ENCODE measurements at places on chromosomes 12 and 14.

GRCh38 chr14:102318781-102319276 lies 717 bp upstream of the ZNF839 start:
- no peak for DNase-seq

DNA sequence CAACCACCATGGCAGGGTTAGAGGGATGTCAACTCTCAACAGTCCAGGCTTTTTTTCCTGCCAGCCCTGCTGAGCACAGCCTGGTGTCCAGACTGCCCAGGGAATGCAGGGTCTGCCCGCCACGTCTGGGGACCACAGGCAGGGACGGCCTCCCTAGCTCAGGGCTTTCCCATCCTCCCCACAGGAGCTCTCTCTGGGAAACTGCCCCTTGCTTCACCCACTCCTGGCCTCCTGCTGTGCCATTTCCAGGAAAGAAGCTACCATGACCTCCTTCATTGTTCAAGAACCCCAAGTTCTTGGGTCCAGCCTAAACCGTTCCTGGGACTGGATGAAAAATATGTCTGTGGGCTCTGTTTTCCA lies 4.8 kb downstream of the SCNN1A start:
- no peak for DNase-seq

- no peak for DNase-seq
These were observed 20.2 kb downstream of the FBXL14 start for GRCh38 chr12:1573960-1574864.

DNA sequence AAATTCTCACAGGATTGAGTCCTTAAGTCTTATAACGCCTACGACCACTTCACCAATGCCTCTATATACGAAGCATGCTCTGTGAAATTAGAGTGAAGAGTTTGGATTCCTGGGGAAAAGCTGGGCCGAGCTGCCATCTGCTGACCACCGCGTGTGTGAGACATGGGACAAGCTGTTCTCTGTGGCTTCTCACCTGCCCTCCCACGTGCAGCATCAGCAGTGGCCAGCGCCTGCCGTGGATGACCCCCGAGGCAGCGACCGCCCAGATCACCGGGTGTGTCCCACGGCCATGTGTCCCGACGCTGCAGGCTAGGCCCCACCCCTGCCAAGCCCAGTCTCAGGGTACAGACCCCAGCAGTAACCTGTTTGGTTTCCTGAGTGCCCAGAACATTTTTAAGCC lies 21.6 kb upstream of the GOLGA3 start:
- DNase-seq = no peak

DNA sequence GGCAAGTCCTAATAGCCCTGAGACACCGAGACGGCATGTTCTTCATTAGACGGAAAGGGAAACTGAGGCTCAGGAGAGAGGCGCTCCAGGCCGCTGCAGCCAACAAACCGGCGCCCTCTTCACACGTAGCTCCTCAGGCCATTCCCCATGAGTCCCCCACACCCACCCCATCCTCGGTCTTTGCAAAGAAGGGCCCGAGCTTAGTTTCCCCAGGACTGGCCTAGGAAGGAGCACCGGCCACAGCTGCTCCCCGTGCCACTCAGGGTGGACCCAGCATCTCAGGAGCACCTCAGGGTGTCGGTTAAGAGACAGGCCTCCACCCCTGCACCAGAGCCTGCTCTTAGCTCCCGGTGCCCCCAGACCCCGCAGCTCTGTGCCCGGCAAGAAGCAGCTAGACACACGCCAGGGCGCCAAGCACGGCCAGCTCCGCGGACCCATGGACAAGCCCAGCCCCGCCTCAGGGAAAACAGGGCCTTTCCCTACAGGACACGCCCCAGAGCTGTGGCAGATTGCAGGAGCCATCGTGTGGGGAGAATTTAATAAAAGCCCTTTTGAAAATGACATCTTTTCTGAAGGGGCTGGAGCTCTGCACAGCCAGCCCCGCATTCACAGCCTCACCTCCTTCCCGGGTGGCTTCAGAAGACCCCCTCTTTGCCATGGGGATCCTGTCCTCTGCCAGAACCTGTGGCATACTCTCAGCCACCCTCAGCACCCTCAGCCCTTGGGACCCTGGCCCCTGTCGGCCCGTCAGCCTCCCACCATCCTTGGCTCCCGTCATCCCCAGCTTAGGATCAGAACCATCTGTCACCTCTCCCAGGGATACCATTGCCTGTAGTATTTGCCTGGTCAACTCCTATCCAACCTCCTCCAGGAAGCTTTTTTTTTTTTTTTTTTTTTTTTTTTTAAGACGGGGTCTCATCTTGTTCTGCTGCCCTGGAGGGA lies 59.7 kb downstream of the LGMN start:
- DNase-seq = no peak

- DNase-seq = no peak
These were observed 152.2 kb downstream of the ETV6 start for GRCh38 chr12:11801643-11802042.

DNA sequence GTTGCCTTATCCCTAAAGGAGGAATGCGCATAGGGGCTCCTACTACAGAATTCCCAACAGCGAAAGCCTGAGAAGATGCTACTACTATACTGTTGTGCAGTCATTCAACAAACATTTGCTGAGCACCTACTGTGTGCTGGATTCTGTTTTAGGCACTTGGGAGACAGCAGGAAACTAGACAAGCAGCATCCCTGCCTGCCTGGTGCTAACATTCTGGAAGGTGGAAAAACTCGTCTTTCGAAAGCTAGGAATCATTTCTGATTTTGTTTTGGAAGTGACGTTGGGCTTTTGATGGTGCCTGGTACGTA lies 131.5 kb upstream of the NCOR2 start:
- DNase-seq = no peak

DNA sequence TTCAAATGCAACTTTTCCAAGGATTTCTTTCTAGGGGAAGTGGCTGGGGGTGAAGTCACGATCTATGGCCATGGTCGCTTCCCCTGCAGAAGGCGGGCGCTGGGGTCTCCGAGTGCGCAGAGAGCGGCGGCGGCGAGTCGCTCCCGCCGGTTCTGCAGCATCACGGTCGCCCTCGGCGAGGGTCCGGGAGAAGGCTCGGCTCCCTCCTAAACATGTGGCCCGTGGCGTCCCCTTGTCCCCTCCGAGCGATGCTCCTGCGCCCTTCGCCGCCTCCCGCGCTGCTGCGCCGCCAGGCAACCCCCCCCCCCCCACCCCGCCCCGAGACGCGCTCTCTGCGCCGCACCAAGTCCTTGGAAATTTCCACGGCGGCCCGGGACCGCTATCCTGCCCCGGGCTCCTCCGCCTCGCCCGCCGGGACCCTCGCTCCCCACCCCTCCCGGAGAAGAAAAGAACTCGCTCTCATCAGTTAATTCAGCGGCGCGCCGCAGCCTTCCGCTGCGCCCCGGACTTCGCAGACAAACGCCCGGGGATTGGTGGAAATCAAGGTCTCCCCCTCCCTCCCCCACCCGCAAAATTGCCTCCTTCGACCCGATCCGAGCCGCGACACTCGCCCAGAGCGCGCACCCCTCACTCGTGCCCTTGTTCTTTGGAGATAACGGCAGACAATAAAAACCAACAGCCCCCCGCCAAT lies at the start of gene ST8SIA1:
Gene ST8SIA1 (minus strand): TSS at position 298 of the 691 bp plus-strand sequence. CDS start 475 bp downstream, outside the sequence.
- DNase-seq = peak; percentile 29

DNA sequence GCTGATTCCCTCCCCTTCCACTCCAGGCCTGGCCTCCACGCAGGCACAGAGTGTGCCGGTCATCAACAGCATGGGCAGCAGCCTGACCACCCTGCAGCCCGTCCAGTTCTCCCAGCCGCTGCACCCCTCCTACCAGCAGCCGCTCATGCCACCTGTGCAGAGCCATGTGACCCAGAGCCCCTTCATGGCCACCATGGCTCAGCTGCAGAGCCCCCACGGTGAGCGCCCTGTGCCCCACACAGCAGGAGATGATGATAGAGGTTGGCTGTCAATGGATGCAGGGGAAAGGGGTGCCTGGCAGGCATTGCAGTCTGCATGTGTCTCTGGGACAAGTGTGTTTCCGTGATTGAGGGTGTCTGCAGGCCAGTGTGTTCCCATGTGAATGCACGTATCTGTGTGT lies 18.8 kb downstream of the C12orf43 start:
- no peak for DNase-seq

DNA sequence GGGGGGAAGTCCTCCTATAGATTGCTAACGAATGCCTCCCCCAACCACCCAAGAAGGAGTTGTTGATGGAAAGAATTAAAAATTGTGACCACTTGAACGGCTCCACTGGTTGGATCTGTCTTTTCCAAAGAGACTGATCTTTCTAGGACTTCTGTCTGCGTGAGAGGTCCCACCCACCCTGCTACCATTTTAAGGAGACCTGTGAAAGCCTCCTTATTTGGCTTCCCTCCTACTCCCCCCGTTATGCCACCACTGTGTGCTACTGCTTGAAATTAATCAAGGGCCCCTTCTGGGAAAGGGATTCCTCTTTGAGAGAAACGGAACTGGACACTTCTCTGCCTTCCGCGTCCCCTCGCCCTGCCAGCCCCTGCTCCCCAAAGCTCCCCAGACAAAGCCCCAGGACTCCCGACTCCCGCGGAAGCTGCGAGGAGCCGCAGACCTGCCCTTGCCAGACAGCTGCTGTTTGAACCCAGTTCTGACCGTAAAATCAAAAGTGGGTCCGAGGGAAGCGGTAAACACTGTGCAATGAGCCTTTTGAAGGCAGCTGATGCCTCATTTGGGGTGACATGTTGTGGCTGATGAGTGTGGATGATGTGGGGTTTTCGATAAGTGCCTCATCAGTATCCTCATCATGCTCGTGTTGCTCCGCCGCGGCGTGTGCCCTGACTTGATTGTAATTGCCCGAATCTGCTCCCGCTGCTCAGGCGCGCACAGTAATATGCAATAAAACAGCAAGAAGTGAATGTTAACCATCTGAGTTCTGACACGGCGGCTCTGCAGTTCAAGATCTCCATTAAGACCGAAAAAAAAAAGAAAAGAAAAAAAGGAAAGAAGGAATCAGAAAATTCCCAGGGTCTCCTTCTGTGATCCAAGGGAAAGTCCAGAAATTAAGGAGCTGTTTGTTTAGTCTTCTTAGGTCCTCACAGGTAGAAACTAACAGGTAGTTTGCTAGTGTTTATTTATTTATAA lies 48.2 kb downstream of the MBIP start:
- no peak for DNase-seq

- no peak for DNase-seq
These were observed 129.7 kb downstream of the CHST11 start for GRCh38 chr12:104586351-104586919.

DNA sequence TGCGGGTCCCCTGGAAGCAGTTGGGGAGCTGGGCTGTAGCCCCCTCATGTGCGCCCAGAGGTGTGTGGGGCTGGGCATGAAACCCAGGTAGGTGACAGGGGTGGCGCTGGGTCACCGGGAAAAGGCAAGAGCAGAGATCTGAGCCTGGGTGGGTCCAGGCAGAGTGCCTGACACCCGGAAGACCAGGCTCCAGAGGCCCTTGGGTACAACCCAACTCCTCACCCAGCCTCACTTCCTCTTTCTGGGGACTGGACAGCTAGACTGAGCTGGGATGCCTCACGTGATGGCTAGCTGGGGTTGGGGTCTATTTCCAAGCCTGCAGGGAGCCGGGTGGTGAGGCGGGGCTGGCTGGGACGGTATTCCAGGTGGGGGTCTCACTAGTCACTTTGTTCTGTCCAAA lies 16.3 kb upstream of the CYP46A1 start:
- DNase-seq = no peak

DNA sequence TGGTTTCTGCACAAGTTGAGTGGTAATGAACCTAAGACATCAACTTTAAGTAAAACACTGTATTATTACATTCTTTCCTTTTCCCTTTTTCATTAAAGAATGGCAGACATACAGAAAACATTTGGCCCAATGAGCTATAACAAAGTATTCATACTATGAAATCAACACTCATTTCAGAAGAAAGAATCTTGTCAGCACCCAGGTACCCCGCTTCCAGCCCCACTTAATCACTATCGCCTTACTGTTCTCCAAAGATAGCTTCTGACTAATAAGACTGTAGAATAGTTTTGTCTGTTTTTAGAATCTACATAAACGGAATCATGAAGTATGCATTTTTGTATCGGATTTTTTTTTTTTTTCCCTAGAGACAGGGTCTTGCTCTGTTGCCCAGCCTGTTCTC lies 9.5 kb downstream of the CNTN1 start:
- DNase-seq = no peak

GRCh38 chr14:100079726-100080005 lies 14.4 kb downstream of the EVL start:
- no peak for DNase-seq

DNA sequence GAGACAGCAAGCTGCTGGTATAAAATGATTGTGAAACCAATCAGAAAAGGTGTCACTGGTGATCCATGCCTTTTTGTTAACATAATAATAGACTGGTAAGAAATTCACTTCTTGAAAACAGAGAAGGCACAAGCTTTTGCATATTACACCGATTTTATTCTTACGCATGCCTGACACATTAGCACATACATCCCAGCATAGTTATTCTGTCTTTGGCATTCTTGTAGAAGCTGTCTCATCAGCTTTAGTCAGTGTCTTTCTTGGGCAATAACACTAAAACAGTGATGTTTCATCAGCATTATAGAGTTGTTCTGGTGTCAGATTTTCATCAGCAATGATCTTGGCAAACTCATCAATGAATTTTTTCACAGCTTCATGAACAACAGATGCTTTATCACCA lies 283.4 kb upstream of the TMTC1 start:
- no peak for DNase-seq

- DNase-seq = no peak
These were observed 1.3 kb downstream of the LRRK2 start for GRCh38 chr12:40225984-40226602.

- DNase-seq = no peak
These were observed 20.5 kb upstream of the MTERF2 start for GRCh38 chr12:107007411-107007810.

DNA sequence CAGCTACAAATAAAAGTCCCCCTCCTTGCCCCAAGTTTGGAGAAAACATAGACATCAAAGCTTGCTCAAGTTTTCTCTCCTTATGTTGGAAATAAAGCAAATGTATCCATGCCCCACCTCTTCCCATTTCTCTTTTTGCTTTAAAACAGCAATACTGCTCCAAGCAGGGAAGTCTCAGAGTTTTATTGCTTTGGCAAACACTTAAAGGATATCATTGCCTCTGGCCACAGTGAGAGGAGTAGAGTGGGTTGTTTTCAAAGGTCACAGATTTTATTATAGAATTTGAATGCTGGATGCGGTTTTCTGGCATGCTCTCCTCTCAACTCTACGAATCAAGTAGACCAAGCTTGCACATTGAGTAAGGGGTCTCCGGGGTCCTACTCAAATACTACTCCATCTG lies 149.7 kb downstream of the TTC7B start:
- DNase-seq = no peak
